ENCODE measurements at places on chromosomes 3 and 15. TPM values are rescaled to one million over a fixed set of nuclear protein-coding genes. Genes with fewer than 3 reads are reported as not detected.

Gene SH3BP5
- 15.0 TPM for total RNA-seq

- no peaks in the 10 kb centered on the region for H3K36me3 ChIP-seq
- peaks cover 6% of the 10 kb centered on the region for H3K4me1 ChIP-seq
- H3K27ac ChIP-seq = no peak overlapping the region
- no peak overlapping the region for H3K4me3 ChIP-seq
- H3K27me3 ChIP-seq = no peaks in the 10 kb centered on the region
Measured at GRCh38 chr3:107581230-107581629, 58.5 kb downstream of the BBX start.

DNA sequence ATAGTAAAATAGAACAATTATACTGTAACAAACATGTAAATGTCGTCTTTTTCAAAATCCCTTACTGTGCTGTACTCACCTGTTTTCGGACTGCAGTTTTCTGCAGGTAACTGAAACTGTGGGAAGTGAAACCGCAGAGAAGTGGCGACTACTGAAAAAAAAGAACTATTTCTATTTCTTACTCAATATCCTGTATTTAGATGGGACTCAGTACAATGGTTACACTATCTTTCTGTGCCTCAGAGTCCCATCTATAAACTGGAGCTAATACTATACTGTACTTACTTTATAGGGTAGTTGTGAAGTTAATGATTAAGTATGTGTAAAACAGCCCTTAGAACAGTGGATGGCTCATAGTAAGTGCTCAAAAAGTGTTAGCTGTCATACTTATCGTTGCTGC, 14.3 kb upstream of the P2RY12 start:
- no peak overlapping the region for H3K4me3 ChIP-seq
- DNase-seq = no peak
- no peaks in the 10 kb centered on the region for H3K36me3 ChIP-seq
- H3K27ac ChIP-seq = no peak overlapping the region

- peaks cover 1% of the 10 kb centered on the region for H3K4me1 ChIP-seq
- H3K36me3 ChIP-seq = no peaks in the 10 kb centered on the region
- DNase-seq = no peak
- no peak overlapping the region for H3K27ac ChIP-seq
- no peak overlapping the region for H3K4me3 ChIP-seq
Measured at GRCh38 chr15:66269326-66270090, 16.0 kb upstream of the MEGF11 start.

DNA sequence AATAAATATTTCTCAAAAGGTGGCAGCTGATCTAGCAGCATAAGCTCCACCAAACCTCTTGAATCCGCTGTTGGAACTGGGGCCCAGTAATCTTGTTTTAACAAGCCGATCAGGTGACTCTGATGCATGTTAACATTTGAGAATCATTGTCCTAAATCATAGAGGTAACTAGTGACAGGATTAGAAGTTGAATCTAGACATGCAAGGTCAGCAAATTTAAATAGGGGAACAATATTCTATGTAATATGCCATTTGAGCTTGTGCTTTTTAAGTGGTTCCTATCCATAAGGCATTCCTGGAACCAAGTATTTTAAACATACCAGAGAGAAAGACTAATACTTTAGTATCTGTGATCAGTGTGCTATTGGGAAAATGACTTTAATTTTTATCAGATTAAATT, 412.8 kb downstream of the PYDC2 start:
- no peaks in the 10 kb centered on the region for H3K4me1 ChIP-seq
- H3K27ac ChIP-seq = no peak overlapping the region
- no peak overlapping the region for H3K4me3 ChIP-seq
- no peaks in the 10 kb centered on the region for H3K27me3 ChIP-seq
- no peak for DNase-seq

Measured in activated CD8-positive, alpha-beta T cell treated with anti-CD3 and anti-CD28 coated beads, Interleukin-2, amount 10 ng/mL, durations not matched to agents 7 days and 5 days (primary cell).